ENCODE measurements at places on chromosomes 1 and 21.
A peak's percentile ranks its signal among the peaks of the same experiment; 100 is the strongest.

GRCh38 chr1:213423605-213424004 is 372.6 kb downstream of the RPS6KC1 start:
- no peak overlapping the region for H3K27ac ChIP-seq
- no peaks in the 10 kb centered on the region for H3K27me3 ChIP-seq
- no peaks in the 10 kb centered on the region for H3K4me1 ChIP-seq
- H3K4me3 ChIP-seq: no peak overlapping the region
- DNase-seq: no peak

DNA sequence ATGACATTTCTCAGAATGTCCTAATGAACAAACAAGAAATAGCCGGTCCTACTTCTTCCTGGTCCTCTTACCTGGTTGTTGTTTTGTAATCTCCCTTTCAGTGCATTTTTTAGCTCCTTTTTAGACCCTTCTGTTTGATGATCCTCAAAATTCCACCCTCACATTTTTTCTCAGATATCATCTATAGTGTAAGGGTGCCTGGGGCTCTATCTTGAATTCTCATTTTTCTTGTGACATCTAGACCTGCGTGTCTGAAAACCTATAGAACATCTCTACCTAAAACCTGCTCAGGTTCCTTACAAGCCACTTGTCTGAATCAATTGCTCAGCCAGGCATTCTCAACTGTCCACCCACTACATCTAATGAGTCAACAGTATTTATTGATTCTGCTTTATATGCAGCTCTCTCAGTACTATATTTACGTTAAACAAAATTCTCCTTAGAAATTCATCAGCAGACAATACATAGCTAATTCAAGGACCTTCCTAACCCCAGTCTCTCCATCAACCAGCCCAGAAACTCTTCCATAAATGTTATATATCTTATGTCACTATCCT is 36.5 kb upstream of the USH2A start:
- H3K36me3 ChIP-seq: no peaks in the 10 kb centered on the region
- no peaks in the 10 kb centered on the region for H3K27me3 ChIP-seq
- no peaks in the 10 kb centered on the region for H3K4me1 ChIP-seq
- H3K4me3 ChIP-seq: no peak overlapping the region

- no peaks in the 10 kb centered on the region for H3K36me3 ChIP-seq
- no peak for DNase-seq
- no peak overlapping the region for H3K27ac ChIP-seq
- no peaks in the 10 kb centered on the region for H3K4me1 ChIP-seq
These were observed 140.0 kb downstream of the ETS2 start for GRCh38 chr21:38945545-38946245.

GRCh38 chr21:35861661-35862060 is 198.7 kb downstream of the SETD4 start:
- no peaks in the 10 kb centered on the region for H3K36me3 ChIP-seq
- no peak for DNase-seq
- no peak overlapping the region for H3K27ac ChIP-seq
- H3K27me3 ChIP-seq: no peaks in the 10 kb centered on the region
- H3K4me1 ChIP-seq: no peaks in the 10 kb centered on the region

- H3K27ac ChIP-seq: no peak overlapping the region
- peak; percentile 63 for DNase-seq
- peaks cover 33% of the 10 kb centered on the region for H3K4me1 ChIP-seq
- H3K27me3 ChIP-seq: no peaks in the 10 kb centered on the region
- peaks cover 4% of the 10 kb centered on the region for H3K36me3 ChIP-seq
These were observed 17.6 kb downstream of the GALNT2 start for GRCh38 chr1:230084408-230085177.

Data from heart left ventricle (tissue), 16 donors.